ENCODE measurements at places on chromosomes 3 and 15. TPM values are rescaled to one million over a fixed set of nuclear protein-coding genes. Genes with fewer than 3 reads are reported as not detected.
A peak's percentile ranks its signal among the peaks of the same experiment; 100 is the strongest.

DNA sequence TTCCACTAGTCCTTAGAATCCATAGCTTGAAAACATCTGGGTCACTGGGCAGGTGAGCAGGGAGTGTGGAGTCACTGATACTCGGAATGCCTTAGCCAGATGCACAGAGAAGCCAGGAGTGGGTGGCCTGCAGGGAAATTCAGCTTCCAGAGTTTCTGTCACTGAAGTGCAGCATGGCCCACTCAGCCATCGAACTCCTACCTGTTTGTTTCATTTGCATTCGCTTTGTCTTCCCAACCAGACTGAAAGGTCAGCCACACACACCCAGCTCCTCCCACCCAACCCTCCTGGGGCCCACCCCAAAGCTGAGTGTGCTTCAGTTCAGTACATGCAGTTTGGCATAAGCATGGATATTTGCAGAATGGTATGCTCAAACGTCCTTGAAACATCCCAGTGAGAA is 124.5 kb upstream of the ATP10A start:
- DNase-seq, result no peak

DNA sequence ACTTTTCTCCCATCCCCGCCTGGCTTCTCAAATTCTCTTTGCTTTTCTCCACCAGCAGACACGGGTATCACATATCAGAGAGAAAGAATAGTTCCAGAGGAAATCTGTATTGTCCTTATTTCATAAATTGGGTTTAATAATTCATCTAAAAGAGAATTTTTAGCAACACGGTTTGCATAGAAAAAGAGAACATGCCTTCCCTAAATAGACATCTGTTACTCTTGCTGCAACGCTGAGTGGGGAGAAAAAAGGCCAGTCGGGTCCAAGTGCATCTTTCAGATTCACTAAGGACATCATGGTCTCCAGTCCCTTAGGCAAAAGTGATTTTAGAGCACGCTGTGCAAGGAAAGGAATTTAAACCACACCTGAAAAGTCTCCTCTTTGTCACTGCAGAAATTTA is 201.3 kb downstream of the ABHD5 start:
- no peak for DNase-seq

The PLA2G4B gene
- polyA plus RNA-seq, result 38.5 TPM

The KPNA1 gene
- polyA plus RNA-seq, result 8.3 TPM

DNA sequence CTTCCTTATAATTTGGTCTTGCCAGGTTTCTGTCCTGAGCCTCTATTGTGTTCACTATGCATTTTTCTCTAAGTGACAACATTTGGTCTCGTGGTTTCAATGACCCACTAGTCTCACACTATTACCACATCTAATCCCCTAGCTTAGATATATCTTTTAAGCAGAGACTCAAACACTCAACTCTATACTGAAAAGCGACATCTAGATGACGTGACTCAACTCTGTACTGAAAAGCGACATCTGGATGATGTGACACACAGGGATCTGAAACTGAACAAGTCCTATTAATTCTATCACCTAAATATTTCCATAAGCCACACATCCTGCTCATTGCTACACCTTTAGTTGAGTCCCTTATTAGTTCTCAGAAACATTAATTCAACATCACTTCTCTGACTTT is 141.7 kb upstream of the MBNL1 start:
- DNase-seq, result no peak

DNA sequence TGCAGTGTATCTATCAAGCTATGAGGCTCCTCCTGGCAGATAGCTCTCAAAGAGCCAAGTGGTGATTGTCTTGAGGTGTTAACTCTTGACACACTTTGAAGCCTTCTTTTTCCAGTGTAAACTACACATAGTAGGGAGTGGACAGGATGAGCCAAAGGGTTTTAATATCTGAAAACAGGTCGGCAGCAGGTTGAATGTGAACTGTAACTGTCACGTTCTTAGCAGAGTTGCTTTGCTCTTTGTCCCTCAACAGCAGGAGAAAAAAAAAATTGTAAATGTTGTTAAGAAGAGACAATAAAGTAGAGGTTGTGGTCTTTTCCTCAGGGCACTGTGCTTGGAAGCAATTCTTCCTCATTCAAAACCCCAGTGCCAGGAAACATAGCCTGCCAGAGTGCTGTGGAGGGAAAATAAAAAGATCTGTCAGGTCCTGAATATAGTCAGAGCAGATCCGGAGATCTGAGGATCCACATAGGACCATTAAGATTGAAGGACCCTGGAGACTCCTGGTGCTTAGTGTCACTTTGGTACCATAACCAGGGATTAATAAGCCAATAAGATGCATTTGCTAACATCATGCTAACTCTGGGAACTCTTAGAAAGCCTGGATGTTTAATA is 229.7 kb downstream of the NAALADL2 start:
- DNase-seq, result no peak

- no peak for DNase-seq
Measured at GRCh38 chr15:53535886-53536285, 223.6 kb downstream of the WDR72 start.

The INSYN1 gene
- polyA plus RNA-seq, result 5.6 TPM

GRCh38 chr3:155556531-155556930 is 188.3 kb downstream of the PLCH1 start:
- peak; percentile 48 for DNase-seq

The PAK6 gene
- polyA plus RNA-seq, result 1.8 TPM

DNA sequence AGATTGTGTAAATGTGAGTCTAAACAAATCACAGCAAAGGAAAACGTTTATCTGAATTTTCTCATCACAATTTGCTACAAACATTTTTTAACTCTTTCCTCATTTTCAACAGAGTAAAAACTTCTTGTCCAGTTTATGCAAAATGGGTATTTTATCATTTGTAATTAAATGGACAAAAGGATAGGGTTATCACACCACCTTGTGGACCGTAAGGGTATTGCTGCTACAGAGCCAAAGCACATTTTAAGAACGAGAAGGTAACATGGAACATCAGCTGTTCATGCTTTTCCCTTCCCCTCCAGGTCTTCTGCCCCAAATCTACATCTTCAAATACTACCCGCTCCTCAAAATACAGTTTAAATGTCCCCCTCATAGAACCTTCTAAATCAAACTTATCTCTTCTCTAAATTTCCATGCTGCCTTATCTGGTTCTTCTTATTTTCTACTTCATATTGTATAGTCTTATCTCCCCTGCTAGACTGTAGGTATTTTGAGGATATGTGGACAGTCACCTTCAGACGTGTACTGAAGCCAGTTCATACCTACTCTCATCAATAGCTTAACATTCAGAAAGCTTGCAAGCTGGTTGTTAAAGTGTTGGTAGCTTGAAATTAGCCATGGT is 12.8 kb upstream of the SETMAR start:
- DNase-seq, result peak; percentile 75

- peak; percentile 6 for DNase-seq
Measured at GRCh38 chr15:48144889-48145288, 24.1 kb downstream of the SLC24A5 start.

The LXN gene
- polyA plus RNA-seq, result 20.9 TPM

The TMEM87A gene
- 11.8 TPM for polyA plus RNA-seq

The ITIH1 gene
- polyA plus RNA-seq, result not detected

The LCTL gene
- not detected for polyA plus RNA-seq

The GOLGA8K gene
- polyA plus RNA-seq, result 0.61 TPM

DNA sequence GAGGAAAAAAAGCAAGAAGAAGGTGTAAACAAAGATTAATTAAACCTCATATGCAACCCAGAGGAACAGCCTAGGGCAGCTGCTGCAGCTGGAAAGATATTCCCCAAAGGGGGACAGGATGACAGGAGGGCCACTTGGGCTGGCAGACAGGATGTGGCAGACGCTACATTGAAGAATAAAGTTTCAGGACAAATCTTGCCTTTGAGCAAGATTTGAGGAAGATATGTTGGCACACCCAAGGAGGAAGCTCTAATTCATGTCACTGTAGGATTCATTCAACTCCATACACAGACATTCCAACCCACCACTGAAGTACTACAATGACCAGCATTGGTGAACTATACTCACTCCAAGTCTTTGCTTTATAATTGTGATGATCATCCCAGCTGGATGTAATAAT is 504.0 kb downstream of the SHQ1 start:
- DNase-seq, result no peak

DNA sequence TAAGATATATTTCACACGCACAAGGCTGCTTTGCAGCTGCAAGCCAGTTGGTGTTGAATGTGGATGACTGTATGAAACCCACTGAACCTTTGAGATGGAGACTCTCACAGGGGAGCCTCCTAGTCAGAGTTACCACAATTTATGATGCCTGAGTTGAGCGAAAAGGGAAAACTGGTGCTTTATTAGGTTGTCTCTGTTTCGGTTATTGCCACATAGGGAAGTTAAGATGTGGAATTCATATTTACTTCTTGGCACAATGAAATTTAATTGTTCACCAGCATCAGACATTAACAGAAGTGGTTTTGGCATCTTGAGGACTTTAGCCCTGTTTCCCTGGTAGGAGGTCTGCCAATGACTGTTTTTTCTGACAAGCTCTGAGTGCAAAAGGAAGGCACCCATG is 358.2 kb downstream of the SQOR start:
- DNase-seq, result no peak

- no peak for DNase-seq
Measured at GRCh38 chr3:171347301-171348039, 112.7 kb downstream of the TNIK start.

DNA sequence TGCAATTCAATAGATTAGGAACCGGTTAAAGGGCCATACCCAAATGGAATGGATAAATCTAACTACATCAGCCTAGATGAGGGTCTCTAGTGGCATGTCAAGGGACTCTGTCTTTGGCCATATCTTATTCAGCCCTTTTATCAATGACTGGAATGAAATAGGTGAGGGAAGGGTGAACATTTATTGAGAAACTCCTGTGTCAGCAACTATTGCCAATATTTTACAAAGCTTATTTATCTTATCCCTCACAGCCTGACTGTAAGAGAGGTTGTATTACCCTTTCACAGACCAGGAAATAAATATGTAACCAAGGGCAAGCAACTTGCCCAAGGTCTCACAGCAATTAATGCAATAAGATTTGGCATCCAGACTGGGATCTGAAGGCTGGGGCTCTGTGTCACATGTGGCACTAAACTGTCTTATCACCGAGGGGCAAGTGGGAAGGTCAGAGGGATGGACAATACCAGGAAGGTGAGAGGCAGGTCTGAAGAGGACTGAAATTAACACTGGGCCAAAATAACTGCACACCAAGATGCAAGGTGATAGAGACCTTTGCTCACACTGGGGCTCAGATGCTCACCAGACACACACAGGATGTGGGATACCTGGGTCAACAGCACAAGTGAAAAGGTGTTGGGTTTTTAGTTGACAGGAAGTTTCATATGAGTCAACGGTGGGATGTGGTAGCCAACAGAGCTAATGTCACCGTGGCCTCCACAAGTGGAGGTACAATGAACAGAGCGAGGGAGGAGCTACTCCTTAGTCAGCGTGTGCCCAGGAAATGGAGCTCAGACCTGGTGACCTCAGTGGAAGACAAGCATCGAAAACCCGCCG is 261.3 kb downstream of the RPLP1 start:
- DNase-seq, result no peak

The CCDC39 gene
- not detected for polyA plus RNA-seq

The SKIC8 gene
- 60.2 TPM for polyA plus RNA-seq

DNA sequence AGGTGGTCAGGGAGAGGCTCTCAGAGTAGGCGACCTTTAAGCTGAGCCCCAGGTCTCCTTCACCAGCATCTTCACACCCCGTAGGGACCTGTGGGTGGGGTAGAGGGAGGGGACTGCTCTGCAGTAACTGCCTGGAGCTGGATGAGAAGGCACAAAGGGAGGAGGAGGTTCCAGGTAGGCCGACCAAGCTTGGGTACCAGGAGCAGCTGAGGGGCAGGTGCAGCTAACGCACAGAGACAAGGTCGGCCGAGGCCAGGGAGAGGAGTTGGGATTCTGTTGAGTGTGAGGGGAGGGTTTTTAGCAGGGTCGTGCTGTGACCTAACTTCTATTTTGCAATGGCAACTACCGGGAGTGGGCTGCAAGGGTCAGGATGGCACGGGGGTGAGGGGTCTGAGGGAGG is 5.9 kb upstream of the GRIP2 start:
- no peak for DNase-seq

The C2CD4B gene
- 13.1 TPM for polyA plus RNA-seq

The GLT8D1 gene
- 29.8 TPM for polyA plus RNA-seq

DNA sequence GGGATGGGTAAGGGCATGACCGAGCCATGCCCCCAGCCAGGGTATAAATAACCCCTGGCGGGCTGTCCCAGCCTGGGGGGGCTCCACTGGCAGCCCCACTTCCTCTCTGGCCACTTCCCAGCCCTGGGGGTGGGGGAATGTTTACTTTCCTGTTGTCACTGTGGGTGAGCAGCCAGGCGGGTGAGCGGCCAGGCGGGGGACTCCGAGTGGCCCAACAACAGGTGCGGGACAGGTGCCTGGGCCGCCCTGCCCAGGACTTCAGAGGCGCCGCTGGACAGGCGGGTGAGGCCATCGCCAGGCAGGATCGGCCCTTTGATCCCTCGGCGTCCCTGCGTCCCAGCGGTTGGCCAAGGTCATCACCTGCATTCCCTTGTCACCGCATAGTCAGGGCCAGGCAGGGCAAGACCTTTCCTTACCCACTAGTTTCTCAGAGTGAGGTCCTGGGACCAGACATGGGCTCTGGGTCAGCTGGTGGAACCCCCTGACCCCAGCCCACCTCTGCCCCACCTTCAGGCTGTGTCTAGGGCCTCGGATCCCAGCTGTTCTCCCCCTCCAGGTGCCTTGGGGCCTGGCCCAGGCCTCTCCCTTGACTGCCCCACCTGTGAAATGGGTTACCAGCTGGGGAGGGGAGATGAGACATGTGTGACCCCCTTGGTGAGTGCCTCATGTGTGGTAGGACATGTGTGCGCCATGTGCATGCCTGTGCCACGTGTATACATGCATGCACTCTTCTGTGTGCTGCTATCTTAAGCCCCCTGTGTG is 16.6 kb downstream of the SEMA3F start:
- DNase-seq, result peak; percentile 68

DNA sequence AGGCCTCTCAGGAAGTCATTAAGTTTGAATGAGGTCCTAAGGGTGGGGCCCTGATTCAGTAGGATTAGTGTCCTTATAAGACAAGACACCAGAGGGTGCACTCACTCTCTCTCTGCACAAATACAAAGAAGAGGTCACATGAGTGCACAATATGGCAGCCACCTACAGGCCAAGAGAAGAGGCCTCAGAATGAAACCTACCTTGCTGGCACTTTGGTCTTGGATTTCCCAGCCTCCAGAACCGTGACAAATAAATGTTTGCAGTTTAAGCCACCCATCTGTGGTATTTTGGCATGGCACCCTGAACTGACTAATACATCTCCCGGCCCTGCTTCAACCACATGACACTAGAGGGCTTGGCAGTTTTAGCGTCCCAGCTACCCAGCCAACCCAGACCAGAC is 73.9 kb upstream of the CHRNB4 start:
- DNase-seq, result no peak

GRCh38 chr3:19346759-19347158 is 198.4 kb downstream of the KCNH8 start:
- DNase-seq, result no peak

Data from stomach (tissue), 19 donors.